ENCODE measurements at places on chromosomes 2 and 18. TPM values are rescaled to one million over a fixed set of nuclear protein-coding genes. Genes with fewer than 3 reads are reported as not detected.

The SH3RF3 gene
- total RNA-seq = 37.4 TPM

The SP140 gene
- 0.95 TPM for total RNA-seq

The TLX2 gene
- not detected for total RNA-seq

The C1QL2 gene
- total RNA-seq = not detected

The NEUROD1 gene
- total RNA-seq = not detected

The SLC19A3 gene
- total RNA-seq = 4.9 TPM

The LYPD1 gene
- not detected for total RNA-seq

The CHRND gene
- not detected for total RNA-seq

The ANKRD29 gene
- total RNA-seq = 15.7 TPM

The GBX2 gene
- total RNA-seq = not detected

The ZAP70 gene
- total RNA-seq = 3.4 TPM

The PROKR1 gene
- total RNA-seq = not detected

The DHRS9 gene
- 0.95 TPM for total RNA-seq

The UCN gene
- 1.8 TPM for total RNA-seq

The MOGAT1 gene
- total RNA-seq = not detected

The TRIM54 gene
- 0.41 TPM for total RNA-seq

The UGT1A5 gene
- total RNA-seq = not detected

The TYW5 gene
- total RNA-seq = 5.3 TPM

The DYNAP gene
- not detected for total RNA-seq

The SAP130 gene
- 24.3 TPM for total RNA-seq

The CCDC148 gene
- not detected for total RNA-seq

The SDC1 gene
- 3.1 TPM for total RNA-seq

The PLA2R1 gene
- 28.3 TPM for total RNA-seq

The NTSR2 gene
- not detected for total RNA-seq

The RSAD2 gene
- 11.3 TPM for total RNA-seq

The PKDCC gene
- 75.8 TPM for total RNA-seq

The SPATA3 gene
- total RNA-seq = not detected

The ANKRD44 gene
- 93.4 TPM for total RNA-seq

The RTP5 gene
- not detected for total RNA-seq

The GKN2 gene
- not detected for total RNA-seq

The PXDN gene
- 97.5 TPM for total RNA-seq

The SPHKAP gene
- total RNA-seq = 0.07 TPM

The PTH2R gene
- total RNA-seq = not detected

The HNRNPLL gene
- total RNA-seq = 60.1 TPM
